HT1080 (cell line): ENCODE measurements at places on chromosomes 2 and 18. TPM values are rescaled to one million over a fixed set of nuclear protein-coding genes. Genes with fewer than 3 reads are reported as not detected.

- DNase-seq = peak; percentile 40
Measured at GRCh38 chr2:240989451-240990265, 8.8 kb upstream of the SNED1 start.

DNA sequence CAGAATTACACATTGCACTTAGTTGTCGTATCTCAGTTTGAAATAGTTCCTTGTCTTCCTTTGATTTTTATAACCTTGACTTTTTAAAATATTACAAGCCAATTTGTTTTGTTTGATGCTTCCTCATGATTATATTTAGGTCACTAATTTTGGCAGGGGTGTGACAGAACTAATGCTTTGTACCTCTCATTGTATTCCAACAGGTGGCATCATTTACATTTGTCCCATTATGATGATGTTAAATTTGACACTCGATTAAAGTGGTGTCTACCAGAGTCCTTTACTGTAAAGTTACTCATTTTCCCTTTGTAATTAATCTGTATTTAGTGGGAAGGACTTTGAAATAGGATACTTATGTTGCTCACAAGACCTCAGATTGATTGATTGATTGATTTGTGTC lies 21.5 kb upstream of the MFSD2B start:
- DNase-seq = peak; percentile 10

- DNase-seq = no peak
Measured at GRCh38 chr2:74919827-74920226, 38.6 kb upstream of the POLE4 start.

DNA sequence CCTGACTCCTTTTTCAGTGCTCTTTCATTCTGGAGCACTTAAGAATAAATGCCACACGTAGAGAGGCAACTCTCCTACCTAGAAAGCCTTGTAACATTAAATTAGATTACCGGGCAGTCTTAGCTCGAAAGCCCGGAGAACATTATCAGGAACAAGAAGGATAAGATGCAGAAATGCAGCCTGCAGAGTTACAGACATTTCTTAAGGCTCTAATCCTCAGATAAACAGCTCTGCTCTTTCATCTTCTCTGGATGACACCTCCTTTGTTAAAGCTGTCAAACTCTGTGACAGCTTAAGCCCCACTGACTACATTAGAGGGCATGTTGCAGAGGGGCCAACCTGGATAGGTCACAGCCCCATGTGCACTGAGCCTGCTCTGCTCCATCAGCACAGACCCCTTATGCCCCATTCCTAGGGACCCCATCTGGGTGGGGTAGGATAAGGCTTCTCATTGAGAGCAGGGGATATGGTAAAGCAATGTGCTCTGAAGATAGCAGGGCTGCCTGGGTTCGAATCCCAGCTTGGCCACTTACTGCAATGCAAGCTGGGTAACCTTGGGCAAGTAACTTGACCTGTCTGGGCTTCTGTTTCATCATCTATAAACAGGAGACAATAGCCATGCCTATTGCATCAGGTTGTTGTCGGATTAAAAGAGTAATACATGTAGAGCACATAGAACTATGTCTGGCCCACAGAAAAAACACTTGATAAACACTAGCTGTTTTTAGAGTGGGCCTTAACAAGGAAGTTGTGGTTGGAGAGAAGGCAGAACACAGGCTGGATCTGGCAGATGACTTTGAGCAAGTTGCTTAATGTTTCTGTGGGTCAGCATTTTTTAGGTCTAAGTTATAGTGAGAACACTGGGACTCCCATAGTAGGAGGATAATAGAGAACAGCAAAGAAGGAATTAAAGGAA lies 111.4 kb downstream of the THNSL2 start:
- no peak for DNase-seq

DNA sequence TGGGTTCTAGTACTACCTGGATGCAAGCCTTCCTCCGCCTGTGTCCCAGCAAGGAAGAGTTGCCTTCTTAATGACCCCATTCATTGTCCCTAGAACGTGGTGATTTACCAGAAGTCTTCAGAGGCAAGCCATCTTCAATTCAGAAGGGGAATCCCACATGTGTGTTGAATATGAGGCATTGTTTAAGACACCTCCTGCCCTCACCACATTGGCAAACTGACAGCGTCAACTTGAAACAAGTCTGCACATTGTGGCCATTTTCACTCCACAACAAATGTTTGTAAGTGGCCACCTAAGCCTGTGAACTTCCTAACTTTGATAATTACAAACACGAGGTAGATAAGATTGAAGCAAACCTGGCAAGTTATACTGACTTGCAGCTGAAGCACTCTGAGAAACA lies 83.7 kb downstream of the TCF7L1 start:
- DNase-seq = no peak

DNA sequence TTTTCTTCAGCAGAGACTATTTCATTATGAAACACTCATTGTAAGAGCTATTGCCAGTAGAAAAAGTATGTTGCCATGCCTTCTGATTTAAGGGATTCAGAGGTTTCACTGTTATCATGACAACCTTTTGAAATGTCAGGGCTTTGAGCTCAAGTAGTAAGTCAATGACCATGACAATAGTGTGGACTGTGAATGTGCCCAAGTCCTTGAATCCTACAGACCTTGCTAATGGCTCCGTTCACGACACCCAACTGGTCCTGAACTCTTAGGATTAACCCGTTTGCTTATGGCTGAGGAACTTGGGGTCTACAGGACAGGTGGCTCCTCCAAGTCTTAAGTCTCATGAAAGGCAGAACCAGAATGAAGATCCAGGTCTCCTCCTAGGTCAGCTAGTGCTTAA lies 17.6 kb upstream of the KIDINS220 start:
- DNase-seq = no peak

DNA sequence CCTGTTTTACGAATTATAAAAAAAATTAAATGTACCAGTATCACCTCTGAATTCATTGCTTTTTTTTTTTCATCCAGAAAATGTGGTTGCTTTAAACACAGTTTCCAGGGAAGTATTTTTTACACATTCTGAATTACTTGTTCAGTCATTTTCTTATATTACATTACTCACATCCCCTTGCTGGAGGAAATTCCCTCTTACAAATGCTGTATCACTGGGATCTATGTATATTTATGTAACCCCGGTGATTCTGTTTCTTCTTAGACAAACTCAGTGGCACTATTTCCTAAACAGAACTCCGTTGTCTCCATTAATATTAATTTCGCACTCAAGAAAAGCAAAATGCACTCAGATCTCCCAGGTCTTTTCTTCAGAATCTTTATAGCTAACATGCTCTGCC lies 1078.5 kb upstream of the ZEB2 start:
- peak; percentile 63 for DNase-seq

DNA sequence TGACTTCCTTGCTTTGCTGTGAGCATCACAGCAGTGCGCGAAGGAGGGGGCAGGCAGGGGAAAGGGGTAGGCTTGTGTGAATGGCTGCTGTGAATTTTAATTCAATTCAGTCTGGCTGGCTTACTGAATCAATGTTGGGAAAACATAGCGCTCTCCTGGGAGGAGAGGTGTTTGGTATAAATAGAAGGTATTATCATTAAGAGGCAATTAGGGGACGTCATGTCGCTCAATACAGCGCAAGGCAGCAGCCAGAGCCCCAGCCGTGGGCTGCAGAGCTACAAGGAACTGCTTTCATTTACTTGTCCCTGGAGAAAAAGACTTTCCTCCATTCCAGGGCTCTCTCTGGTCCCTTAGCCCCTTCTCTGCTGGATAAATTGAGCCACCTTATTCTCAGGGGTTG lies 181.4 kb upstream of the MSH6 start:
- no peak for DNase-seq

Gene DHX57
- total RNA-seq = 13.1 and 13.8 TPM in 2 replicates

Gene CNRIP1
- total RNA-seq = 50.4 and 69.7 TPM in 2 replicates

Gene KLHL14
- total RNA-seq = 0.07 TPM in 1 of 2 replicates, not detected in the other
